ENCODE measurements at places on chromosomes 6 and 20.

- peak; percentile 76 for DNase-seq
Measured at GRCh38 chr20:56630086-56630493, 984 bp downstream of the TFAP2C start.

GRCh38 chr20:62580052-62580451 is 62.3 kb upstream of the SLCO4A1 start:
- no peak for DNase-seq

DNA sequence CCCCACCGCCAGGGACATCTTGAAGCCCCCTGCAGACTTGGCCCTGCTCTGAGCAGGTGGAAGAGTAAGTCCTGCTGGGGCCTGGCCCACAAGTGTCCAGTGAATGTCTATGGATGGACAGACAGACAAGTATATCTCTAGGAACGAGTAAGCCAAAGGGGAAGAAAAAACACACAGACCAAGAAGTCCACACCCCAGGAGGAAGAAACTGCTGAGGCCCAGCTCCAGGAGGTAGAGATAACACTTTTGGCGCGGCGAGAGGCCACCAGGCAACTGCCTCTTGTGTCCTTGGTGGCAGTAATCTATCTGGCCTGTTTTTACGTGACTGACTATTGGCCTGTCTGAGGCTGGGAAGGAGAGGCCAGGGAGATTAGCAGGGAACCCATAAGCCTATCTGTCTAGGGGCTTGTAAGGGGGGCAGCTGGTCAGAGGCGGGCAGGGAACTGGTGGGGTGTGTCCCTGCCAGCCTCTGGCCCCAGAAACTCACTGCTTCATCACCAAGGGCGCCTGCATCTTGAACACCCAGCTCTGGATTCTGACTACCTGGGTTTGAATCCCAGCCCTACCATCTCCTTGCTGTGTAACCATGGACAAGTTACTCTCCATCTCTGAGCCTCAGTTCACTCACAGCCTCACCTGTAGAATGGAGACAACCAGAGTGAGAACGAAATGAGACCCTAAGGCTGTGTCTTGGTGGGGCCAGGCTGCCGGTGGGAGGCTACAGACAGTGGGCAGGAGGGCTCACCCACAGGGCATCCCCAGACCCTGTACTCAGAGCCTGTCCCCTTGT is 31.3 kb downstream of the C20orf203 start:
- no peak for DNase-seq

DNA sequence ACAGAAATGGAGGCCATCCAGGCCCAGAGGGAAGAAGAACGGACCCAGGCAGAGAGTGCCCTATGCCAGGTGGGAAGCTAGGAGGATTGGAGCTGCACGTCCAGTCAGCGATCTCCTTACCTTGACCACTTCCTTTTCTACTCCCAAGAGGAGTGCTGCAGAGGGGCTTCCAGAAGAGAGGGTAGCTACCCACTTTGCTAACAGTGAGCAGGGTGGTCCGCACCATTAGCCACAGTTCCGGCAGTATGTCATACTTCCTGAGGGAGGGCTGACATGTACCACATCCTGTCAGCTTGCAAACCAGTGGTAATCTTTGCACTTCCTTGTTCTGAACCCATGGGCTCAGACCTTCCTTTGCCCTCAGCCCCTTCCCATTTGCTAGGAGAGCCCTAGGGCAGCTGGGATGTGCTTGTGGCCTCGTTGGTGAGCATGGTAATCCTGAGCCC is 35.4 kb downstream of the CEP250 start:
- no peak for DNase-seq

GRCh38 chr20:61159957-61160686 is 91.9 kb upstream of the CDH4 start:
- no peak for DNase-seq

- no peak for DNase-seq
Measured at GRCh38 chr6:10386220-10386619, 28.7 kb downstream of the TFAP2A start.

DNA sequence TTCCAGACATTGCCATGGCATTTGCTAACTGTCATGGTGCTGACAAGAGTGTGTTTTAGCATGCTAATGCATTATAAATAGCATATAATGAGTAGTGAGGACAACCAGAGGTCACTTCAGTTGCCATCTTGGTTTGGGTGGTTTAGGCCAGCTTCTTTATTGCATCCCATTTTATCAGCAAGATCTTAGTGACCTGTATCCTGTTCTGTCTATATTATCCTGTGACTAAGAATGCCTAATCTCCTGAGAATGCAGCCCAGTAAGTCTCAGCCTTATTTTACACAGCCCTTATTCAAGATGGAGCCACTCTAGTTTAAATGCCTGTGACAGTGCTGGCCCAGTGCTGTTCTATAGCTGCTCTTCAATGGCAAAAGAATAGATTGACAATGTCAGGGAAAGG is 781.0 kb upstream of the ADGRB3 start:
- DNase-seq = peak; percentile 1

GRCh38 chr6:140736231-140736630 is 1361.8 kb upstream of the CITED2 start:
- DNase-seq = peak; percentile 63

- DNase-seq = no peak
Measured at GRCh38 chr20:39057911-39058310, 95.8 kb downstream of the DHX35 start.

DNA sequence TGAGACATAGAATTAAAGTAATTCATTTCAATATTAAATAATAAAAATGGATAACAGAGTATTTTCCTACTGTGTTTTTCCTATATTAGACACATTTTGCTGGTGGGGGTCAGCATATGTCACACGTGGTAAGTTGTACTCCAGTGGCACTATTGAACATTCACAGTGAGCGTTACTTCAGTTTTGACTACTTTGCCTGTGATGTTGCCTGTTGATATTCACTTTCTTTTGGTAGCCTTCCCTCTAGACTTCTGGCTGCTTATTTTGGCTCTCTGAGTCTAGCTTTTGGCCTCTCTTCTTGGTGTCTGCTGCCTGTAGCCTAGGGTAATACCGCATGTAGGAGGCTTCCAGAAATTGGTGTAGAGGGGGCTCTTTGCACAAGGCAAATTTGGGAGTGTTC is 64.4 kb upstream of the TFB1M start:
- DNase-seq = no peak
